Thyroid gland (tissue), 4 donors: ENCODE measurements at places on chromosomes 3 and 15.

GRCh38 chr3:71037775-71038174 lies 545.8 kb downstream of the FOXP1 start:
- DNase-seq, result no peak

GRCh38 chr3:101677436-101678286 lies 729 bp upstream of the ZBTB11 start:
- no peak for DNase-seq

DNA sequence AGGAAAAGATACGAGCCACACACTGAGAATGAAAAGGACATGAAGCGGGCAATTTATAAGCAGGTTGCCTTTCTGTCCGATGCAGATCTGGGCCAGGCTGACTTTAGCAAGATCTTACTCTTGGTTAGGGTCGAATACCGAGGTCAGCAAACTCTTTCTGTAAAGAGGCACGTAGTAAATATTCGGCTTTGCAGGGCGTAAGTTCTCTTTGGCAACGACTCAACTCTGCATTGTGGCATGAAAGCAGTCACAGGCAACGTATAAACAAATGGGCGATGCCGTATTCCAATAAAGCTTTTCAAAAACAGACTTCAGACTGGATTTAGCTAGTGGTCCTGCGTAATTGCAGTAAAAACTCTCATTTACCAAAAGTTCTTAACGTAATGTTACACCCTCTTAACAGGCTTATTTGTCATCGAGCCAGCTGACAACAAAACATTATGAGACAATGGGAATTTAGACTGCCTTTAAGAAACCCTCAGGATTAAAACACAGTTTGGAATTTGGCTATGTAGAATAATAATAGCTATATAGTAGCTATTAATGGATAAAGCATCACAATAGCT lies 13.1 kb upstream of the RPL35A start:
- no peak for DNase-seq

GRCh38 chr3:195544634-195545033 lies 1.5 kb upstream of the PPP1R2 start:
- DNase-seq, result peak; percentile 42

- DNase-seq, result no peak
Measured at GRCh38 chr3:62445275-62445674, 71.9 kb upstream of the FEZF2 start.

DNA sequence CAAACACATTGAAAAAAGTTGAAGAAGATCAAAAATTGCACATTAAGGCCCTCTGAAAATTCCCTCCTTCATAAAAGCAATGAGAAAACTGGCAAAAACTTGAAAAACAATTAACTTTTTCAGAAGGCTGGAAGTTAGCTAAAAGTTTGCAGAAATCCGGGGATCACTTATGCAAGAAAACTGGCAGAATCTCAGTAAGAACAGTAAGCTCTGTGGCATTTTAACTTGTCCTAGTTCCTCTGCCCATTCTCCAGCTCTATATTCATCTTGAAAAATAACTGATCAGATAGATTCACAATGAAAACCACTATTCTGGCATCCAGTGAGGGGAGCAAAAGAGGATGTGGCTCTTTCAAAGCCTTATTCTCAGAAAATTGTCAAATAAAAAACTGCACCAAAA lies 566.8 kb downstream of the NTRK3 start:
- DNase-seq, result no peak

GRCh38 chr15:62413786-62414185 lies 248.7 kb upstream of the C2CD4B start:
- DNase-seq, result no peak

DNA sequence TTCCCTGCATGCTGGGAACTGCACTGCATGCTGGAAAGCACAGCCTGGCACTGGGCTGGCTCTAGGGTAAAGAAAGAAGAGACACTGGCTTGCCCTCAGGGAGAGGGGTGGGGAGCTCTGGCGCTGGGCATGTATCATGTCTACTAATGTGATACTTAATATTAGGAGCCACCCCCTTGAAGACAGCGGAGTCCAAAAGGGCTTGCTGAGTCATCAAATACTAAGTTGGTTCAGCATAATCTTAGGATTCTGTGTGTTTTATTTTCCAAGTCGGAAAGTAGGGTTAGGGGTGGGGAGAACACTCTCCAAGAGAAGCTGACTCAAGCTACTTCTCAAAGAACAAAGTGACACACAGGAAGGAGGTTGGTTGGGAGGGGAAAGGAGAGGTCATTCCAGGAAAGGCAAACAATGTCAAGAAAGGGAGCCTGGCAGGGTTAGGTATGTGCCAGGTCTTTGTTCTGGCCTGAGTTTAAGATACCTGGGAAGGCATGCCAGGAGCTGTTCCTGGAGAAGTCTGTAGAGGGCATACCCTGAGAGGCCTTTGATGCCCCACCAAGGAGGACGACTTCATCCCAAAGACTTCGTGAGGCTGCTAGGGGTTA lies 237.8 kb upstream of the NR2E3 start:
- DNase-seq, result no peak

DNA sequence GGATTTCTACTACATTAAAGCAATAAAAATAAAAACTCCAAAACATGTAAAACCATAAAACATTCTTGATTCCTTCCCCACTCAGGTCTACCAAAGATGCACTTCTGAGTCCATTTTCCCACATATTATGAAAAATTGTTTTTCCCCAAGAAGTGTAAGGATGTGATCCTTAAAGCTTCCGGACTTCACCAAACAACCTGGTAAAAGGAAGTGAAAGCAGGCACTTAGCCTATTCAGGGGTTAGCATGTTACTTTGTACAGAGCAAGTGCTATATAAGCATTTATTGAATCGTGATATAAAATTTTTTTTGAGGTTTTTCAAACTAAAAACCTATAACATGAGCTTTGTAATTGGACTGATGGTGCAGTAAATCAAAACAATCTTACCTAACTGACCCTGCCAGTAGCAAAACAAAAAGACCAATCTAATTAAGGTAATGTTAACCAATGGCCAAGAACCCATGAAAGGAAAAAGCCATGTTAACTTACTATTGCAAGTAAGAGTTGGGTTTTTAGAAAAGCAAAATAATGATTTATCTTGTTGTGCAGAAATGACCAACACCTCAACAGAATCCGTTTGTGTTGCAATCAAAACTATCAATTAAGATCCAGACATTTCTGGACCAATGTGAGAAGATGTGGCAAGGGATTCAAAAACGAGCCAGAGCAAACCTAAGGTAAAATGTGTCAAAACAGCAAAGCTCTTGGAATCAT lies 1.8 kb downstream of the SETD2 start:
- no peak for DNase-seq

DNA sequence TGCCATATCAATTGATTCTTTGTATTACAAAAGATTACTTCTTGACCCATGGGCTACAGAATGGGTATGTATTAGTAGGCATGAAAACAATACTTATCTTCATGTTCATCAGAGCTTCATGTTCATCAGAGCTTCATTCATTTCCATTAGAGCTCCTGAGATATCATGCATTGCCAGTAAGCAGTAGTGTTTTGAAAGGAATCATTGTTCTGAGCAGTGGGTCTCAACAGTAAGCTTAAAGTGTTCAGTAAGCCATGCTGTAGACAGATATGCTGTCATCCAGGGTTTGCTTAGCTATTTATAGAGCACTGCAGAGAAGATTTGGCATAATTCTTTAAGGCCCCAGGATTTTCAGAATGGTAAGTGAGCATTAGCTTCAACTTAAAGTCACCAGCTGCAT lies 596.1 kb downstream of the ZNF385D start:
- no peak for DNase-seq

DNA sequence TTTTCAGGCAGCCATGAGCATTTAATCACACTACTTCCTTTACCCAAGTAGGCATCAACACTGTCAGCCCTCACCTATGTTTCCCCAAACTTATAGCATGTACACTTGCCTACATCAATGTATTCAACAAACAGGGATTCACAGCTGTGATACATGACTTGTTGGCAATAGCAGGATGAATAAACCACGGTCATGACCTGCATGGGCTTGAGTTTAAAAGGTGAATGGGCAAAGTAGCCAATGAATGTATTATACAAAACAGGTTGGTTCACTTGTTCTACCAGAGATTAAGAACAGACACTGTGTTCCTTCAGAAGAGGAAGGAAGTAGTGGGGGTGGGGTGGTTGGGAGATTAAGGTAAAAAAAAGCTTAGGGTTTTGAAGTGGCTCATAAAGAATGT lies 861.9 kb upstream of the SEMA6D start:
- DNase-seq, result no peak

DNA sequence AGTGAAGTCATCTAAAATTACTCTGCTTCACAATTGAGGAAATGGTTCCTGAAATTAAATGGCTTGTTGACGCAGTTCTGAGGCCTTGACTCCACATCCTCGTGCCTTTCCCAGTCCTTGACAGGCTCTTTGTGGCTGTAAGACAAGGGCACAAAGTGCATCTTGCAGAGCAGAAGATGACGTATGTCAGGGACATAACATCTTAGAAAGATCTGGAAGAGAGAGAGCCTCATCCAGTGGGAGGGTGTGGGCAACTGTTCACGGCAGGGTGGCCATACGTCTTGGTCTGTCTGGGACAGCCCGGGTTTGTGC lies 91.0 kb downstream of the CHRNA7 start:
- DNase-seq, result no peak
